ENCODE measurements at places on chromosomes 6 and 20.

DNA sequence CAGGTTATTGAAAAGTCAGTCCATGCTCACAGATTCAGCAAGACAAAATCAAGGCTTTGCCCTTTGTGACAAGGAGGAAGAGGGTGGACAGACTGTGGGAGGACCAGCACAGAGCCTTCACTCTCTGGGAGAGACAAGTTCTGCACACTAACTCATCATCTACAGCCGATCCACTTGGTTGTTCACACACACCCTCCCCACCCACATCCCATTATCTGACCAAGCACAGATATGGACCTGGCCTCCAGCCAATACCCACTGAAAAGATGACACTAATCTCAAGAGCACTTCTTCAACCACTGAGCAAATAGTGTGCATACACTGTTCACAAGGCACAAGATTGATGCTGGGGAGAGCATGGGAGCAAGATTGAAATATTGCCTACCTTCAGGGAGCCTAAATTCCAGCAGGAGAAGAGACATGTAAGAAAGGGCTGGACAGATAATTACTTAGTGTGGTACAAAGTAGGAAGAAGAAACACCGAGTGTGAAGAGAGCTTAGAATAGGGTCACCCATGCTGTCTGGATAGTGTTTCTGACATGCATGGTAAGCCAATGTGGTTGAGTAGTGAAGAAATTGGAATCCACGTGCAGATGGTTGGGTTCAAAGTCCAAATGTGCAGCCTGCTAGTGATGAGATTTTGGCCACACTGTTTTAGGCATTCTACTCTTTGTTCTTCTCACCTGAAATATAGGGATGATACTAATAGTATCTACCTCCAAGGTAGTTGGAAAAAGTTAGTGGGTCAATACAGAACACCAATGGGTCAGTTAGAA is 21.7 kb upstream of the IL17A start:
- DNase-seq: no peak

DNA sequence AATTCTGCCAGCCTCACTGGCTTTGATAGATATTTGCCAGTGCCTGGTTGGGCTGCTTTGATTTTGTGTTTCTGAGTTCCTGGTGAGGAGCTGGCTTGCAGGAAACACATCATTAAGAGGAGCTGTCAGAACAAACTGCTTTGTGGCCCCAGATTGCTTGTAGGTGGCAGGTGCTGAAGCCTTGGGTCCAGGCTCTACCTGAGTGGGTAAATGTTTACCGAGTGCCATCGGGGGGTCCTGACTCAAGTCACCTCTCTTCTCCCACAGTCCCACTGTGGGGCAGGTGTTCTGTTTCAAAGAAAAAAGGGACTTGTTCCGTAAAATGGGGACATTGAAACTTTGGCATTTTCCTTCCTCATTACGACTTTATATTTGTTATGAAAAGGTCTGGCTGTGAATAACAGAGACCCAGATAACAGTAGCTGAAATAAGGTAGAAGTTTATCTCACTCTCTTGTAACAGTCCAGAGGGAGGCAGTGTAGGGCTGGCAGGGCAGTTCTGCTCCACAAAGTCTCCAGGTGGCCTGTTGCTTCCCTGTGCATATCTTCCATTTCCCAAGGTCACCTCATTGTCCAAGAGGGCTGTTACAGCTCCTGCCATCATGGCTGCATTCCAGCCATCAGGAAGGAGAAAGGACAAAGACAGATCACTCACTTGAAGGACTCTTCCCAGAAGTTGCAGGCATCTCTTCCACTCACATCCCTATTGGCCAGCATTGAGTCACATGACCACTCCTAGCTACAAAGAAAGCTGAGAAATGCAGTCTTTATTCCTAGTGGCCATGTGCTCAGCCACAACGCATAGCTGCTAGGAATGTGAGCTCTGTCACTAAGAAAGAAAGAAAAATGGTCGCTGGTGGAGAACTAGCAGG is 149.9 kb upstream of the KCNG1 start:
- DNase-seq: no peak

GRCh38 chr6:1890071-1890470 is 280.4 kb downstream of the FOXC1 start:
- DNase-seq: no peak

- DNase-seq: no peak
Measured at GRCh38 chr20:62640870-62641269, 1.4 kb upstream of the SLCO4A1 start.

GRCh38 chr6:8159966-8160365 is 57.6 kb upstream of the EEF1E1 start:
- no peak for DNase-seq

DNA sequence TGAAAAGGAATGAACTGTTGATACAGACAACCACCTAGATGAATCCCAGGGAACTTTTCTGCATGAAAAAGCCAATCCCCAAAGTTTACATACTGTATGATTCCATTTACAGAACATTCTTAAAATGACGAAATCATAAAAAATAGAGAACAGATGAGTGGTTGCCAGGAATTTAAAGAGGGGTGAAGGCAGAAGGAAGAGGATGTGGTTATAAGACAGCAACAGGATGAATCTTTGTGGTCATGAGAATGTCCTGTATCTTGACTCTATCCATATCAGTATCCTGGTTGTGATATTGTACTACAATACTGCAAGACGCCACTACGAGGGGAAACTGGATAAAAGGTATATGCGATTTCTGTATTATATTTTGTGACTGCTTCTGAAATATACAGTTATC is 70.1 kb upstream of the EMILIN3 start:
- no peak for DNase-seq

DNA sequence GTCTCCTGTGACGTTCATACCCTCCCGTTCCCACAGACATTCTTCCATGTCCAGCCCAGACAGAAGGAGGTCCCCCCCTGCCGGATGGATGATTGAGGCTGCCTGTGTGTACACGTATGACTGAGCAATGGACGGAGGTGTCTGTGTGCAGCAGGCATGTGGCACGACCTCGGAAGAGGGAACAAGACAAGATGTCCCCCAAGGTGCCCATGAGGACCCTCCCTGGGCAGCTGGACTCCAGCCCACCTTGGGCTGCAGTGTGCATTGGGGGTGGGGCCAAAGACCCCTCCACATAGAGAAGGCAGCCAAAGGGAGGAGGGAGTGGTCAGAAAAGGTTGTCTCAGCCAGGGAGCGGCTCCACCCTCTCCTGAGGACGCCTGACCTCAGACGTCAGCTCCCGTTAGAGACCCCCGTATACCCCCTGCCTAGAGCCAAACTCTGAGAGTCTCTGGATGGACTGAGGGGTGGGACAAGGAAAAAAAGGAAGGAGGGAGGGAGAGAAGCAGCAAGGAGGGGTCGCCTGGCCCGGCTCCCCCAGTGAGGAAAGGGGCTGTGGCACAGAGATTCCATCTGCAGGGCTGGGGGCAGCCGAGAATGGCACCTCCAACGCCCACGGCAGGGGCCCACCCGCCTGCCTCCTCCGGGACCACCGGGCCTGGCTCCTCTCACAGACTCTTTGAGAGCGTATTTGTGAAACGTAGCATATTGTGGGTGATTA is 92.9 kb upstream of the BHLHE23 start:
- DNase-seq: no peak

GRCh38 chr20:37640600-37641561 is 52.9 kb upstream of the CTNNBL1 start:
- DNase-seq: no peak

- no peak for DNase-seq
Measured at GRCh38 chr6:148379966-148380713, 37.5 kb downstream of the SASH1 start.

- DNase-seq: no peak
Measured at GRCh38 chr6:129307845-129308244, 402.1 kb downstream of the ARHGAP18 start.

- no peak for DNase-seq
Measured at GRCh38 chr6:94349227-94349626, 929.9 kb upstream of the EPHA7 start.

DNA sequence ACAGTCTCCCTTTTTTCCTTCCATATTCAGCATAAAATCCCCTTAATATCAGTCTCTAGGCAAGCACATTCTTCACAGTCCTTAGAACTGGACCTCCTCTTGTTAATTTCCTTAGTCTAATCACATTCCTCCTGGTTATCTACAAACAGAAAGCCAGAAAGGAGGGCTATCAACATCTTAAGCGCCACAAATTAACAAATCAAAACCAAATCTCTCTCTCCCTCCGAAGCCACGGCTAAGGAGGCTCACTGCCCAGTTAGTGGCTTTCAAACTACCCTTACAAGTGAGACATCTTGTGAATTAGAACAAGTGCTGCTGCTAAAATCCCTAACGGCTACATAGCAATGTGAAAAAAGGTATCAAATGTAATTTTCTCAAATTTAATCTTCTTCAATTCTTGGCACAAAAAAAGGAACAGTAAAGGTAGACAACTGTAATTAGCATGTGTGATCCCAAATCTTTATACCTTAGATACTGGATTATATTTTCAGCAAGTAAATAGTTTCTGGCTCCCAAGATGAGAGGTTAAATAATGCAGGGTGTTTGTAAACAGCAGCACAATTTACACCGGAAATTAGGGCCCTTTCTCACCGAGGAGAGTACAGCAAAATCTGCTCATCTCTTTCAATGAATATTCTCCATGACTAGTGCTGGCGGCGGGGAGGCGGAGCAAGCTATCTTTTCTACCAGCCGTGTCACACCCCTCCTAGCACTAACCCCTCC is 1.4 kb upstream of the TRIM39 start:
- peak; percentile 81 for DNase-seq

DNA sequence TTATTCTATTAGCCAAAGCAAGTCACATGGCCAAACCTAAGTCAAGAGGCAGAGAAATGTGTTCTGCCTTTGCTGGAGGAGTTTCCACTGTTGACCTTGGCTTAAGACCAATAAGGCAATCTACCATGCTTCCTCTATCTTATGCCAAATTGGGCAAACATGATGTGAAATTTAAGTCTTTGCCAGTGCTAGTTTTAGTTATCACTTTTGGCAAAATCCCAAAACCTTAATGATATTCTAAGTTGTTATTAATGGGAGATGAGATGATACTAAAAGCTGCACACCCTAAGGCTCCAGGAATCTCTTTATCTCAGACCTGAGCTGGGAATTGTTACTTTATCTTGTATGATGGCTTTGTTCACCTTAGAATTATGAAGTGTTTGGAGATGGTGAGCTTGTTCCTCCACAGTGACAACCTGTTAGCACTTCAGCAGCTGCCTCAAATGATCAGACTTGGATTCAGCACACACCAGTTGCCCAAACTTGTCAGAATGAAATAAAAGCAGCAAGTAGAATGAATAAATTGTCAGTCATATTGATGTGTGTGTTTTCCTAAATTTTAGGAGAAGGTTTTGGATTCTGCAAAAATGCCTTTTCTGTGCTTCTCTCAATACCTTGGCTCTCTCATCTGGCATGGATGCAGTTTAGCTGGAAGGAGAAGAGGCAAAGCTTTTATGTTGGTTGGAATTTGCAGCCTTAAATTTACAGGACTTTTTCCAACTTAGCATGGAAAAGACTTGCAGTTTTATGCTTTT is 49.3 kb downstream of the RIN2 start:
- no peak for DNase-seq

GRCh38 chr6:165641672-165642156 is 21.3 kb downstream of the PDE10A start:
- DNase-seq: no peak

- DNase-seq: no peak
Measured at GRCh38 chr6:42653851-42654250, 68.5 kb downstream of the PRPH2 start.

- peak; percentile 13 for DNase-seq
Measured at GRCh38 chr6:110233770-110234374, 53.6 kb downstream of the CDC40 start.

DNA sequence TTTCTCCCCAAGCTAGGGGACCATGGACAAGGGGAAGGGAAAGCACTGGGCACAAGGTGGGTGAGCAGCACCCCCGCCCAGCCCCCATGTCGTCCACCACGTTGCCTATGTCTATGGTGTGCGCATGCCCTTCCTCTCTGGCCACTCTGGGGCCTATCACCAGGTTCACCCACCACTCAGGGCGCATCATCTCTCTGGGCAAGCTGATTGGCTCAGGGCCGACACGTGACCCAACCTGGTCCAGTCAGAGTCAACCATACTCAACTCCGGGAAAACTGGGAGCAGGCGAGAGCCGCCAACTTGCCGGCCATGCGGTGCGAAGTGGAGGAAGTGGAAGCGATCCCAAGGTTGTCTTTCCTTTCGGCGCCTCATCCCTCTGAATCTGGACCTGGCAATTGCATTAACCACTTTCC is 25.9 kb downstream of the ACSS1 start:
- no peak for DNase-seq

DNA sequence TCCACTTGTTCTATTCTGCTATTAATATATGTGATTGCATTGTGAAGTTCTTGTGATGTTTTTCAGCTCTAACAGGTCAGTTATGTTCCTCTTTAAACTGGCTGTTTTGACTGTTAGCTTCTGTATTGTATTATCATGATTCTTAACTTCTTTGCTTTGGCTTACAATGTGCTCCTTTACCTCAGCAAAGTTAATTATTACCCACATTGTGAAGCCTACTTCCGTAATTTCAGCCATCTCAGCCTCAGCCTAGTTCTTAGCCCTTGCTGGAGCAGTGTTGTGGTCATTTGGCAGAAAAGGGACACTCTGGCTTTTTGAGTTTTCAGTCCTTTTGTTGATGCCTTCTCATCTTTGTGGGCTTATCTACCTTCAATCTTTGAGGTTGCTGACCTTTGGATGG is 440.2 kb downstream of the TBC1D32 start:
- DNase-seq: no peak

DNA sequence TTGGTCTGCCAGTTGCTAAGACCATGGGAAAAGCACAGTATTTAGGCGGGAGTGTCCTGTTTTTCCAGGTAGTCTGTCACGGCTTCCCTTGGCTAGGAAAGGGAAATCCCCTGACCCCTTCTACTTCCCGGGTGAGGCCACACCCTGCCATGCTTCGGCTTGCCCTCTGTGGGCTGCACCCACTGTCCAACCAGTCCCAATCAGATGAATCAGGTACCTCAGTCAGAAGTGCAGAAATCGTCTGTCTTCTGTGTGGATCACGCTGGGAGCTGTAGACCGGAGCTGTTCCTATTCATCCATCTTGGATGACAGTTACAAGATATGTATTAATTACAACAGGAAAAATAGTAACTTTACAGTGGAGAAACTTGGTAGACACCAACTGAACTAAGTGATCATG is 188.2 kb downstream of the TPBG start:
- DNase-seq: no peak

GRCh38 chr6:144330017-144330987 is 45.2 kb downstream of the UTRN start:
- DNase-seq: no peak

GRCh38 chr6:47741807-47742206 is 40.0 kb upstream of the OPN5 start:
- no peak for DNase-seq

DNA sequence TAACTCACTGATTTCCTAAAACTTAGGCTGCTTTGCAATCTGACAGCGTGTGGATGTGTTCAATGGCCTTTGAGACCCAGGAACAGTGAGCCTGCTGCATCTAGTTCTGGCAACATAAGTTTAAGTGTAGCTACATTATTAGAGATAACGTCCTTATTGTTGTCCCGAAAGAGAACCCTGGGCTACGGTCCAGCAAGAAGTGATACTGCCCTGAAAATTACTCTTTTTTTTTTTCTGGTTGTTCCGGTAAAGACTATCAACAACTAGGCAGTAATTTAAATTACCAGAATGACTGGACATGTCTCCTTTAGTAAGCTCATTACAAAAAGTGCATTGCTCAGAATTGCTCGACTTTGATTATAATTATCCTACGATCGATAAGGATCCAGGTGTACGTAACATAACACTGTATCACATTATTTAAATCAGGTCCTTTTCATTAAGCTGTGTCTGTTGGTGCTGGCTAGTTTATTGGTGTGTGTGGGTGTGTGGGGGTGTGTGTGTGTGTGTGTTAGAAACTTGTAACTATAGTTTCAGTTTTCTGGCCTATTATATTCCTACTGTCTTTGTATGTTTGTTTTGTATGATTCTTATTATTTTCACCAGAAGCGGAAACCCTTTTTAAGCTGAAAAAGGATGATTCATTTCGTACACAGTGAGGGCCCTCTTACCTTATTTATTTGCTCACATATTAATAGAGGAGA is 3.0 kb downstream of the TSHZ2 start:
- no peak for DNase-seq

Measured in DND-41 (cell line).